ENCODE measurements at places on chromosomes 16 and 17. TPM values are rescaled to one million over a fixed set of nuclear protein-coding genes. Genes with fewer than 3 reads are reported as not detected.

Gene TMEM238L
- total RNA-seq, result not detected

Gene SEPTIN12
- total RNA-seq, result not detected

Gene PROCA1
- 1.0 TPM for total RNA-seq

Gene NGFR
- total RNA-seq, result 0.18 TPM

Measured in smooth muscle cell of bladder (primary cell).